ENCODE measurements at places on chromosomes 1 and 21.
A peak's percentile ranks its signal among the peaks of the same experiment; 100 is the strongest.

DNA sequence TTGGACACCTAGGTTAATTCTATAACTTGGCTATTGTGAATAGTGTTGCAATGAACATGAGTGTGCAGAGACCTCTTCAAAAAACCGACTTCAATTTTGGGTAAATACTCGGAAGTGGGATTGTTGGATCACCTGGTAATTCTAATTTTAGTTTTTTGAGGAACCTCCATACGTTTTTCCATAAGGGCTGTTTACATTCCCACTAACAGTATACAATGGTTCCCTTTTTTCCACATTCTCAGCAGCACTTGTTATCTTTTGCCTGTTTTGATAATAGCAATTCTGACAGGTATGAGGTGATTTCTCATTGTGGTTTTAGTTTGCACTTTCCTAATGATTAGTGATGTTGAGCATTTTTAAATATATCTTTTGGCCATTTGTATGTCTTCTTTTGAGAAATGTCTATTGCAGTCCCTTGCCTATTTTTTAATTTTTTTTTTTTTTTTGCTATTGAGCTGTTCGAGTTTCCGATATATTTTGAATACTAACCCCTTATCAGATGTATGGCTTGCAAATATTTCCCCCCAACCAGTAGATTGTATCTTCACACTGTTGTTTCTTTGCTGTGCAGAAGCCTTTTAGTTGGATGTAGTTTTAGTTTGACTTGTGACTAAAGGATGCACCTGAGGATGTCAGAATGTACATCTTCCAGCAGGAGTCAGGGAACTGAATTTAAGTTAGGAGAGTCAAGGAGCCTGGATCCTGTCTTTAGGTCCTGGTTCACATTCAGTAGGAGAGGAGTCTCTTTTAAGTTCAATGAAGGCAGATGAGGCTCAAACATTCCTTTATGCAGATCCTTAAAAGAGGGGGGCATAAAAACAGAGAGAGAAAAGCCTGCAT lies 120.0 kb downstream of the S1PR1 start:
- DNase-seq = no peak

DNA sequence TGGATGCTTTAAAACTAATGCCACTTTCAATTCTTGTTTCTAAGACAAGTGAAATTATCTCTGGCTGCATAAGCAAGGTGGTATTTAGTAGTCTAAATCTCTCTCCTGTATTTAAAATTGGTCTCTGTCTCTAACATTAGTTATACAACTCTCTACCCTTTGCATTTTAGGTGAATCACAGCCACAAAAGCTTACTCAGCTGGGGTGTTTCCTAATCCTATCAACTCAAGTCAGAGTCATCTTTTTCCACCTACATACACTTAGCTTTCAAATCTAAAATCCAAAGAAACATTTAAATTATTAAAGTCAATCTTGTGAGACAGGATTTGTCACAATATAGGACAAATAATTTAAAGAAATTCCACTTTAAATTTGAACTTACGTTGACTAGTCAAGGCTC lies 255.1 kb upstream of the CXADR start:
- no peak for DNase-seq

GRCh38 chr1:17053086-17053684 lies 647 bp downstream of the SDHB start:
- no peak for DNase-seq

DNA sequence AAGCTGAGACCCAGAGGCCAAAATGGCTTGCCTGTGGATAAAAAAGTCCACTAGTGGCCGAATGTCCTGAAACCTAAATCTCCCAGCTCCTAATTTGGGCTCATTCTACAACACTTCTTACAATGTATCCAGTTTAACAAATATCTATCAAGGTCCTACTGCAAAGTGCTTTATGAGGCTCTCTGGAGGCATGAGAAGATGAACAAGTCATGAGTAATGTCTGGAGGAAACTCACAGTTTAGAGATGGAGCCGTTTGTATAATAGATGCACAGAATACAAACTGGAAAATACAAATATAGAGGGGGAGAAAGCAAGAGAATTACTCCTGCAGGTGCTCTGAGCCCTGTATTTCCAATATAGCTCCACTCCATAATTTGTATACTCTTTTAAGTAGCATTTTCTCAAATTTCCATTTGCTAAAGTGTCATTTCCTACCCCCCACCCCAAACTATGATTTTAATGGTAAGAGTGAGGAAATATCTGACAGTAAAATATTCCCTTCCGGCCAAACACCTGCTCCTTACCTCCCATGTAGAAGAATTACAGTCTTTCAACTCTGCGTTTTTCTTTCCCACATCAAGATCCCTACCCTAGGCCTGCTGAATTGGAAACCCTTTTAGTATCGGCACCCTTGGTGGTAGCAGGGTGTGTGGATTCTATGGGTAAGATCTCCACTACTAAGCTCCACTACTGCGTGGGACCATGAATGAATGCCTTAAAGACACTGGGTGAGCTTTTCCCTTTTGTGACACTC lies 3.3 kb upstream of the ADAMTS5 start:
- no peak for DNase-seq

DNA sequence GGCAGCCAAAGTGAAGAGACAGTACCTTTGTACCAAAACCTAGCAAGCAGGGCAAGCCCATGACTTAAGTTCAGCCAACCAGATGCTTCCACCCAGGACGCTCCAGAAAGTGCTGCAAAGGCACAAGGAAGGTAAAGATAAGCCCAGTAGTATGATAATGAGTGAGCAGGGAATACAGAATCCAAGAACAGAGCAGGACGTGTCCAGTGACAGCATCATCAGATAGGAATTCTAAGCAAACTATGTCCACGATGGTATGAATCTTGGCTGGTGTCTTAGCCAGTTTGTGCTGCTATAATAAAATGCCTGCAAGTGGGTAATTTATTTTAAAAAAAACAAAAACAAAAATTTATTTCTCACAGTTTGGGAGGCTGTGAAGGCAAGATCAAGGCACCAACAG lies 13.6 kb downstream of the GJA4 start:
- peak; percentile 13 for DNase-seq

DNA sequence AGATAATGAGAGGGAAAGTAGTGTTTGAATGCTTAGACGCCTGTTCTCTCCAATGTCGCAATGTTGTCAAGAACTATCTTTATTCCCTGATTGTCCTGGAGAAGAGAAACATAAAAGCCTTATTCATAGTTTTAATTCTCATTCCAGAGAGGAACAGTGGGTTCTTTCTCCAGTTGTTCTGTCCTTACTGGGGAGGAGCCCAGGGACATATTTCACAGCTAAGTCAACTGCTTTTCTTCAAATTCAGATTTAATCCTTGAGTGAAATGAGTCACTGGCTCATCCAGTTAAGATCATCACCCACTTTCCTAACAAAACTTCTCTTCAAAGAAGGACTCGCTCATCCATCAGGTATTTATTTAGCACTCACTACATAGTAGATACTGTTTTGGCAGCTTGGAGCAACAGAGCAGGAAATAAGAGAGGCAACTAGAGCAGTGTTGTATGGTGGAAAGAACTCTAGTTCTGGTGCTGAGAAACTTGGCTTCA lies 365.7 kb upstream of the USP24 start:
- peak; percentile 62 for DNase-seq

- DNase-seq = peak; percentile 65
Measured at GRCh38 chr1:10530281-10530740, 55.6 kb downstream of the PEX14 start.

DNA sequence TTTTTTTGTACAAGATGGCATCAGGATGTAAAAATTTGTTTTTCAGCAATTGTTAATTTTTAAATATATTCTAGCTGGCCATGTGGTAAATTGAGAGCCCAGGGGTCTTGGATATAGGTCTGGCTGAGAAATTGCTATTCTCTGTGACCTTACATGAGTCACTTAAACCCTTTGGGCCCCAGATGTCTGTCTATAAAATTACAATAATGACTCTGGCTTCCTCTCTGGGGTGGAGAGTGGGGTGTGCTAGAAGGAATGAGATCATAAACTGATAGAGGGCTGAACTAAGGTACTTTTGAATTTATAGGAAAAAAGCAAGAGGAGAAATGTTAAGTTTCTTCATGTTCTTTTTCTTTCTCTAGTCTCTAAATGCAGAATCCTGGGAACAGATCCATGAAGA lies 12.4 kb upstream of the TCHH start:
- no peak for DNase-seq

- DNase-seq = no peak
Measured at GRCh38 chr1:227453631-227454355, 109.6 kb upstream of the ZNF678 start.

Measured in fibroblast of pulmonary artery (primary cell).